ENCODE measurements at places on chromosomes 11 and 22.

- no peak for DNase-seq
These were observed 31.3 kb downstream of the SHANK3 start for GRCh38 chr22:50703726-50704509.

DNA sequence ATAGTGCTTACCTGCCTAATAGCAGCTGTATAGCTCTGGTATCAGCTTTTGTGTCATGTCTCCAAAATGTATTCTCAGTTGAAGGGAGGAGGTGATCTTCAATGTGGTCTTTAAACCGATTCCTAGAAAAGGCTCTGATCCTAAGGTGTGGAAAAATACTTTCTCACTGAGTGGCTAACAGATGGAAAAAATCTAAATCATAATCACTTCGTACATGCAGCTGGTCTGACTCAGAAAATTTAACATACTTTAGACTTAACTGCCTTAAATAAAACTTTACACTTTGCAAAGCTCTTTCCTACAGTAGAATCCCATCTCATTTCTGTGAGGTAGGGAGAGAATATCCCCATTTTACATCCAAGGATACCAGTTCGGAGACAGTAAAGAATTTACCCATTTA, 38.0 kb downstream of the C2CD3 start:
- no peak for DNase-seq

GRCh38 chr11:19345848-19346681, 105.3 kb upstream of the E2F8 start:
- DNase-seq = no peak

DNA sequence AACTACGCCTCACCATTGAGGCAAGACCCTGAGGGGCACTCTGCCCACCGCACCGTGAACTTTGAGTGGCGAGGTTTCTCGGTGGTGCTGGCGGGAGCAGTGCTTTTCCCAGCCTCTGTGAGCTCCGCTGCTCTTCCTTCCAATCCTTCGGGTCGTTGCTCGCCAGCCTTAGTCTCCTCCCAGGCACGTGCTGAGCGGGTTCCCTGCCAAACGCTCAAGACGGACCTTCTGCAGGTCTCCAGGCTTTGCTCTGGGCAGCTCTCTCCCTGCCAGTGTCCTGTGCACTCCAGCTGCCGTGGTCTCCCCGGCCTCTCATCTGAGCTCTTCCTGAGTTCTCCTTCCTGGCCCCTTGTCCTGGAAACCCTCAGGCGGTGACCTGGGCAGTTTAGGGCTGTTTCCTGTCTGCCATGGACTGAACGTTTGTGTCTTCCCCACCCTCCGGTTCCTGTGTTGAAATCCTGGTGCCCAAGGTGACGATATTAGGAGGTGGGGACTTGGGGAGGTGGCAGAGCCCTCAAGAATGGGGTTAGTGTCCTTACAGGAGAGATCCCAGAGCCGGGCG, 11.2 kb upstream of the MUC6 start:
- DNase-seq = no peak

DNA sequence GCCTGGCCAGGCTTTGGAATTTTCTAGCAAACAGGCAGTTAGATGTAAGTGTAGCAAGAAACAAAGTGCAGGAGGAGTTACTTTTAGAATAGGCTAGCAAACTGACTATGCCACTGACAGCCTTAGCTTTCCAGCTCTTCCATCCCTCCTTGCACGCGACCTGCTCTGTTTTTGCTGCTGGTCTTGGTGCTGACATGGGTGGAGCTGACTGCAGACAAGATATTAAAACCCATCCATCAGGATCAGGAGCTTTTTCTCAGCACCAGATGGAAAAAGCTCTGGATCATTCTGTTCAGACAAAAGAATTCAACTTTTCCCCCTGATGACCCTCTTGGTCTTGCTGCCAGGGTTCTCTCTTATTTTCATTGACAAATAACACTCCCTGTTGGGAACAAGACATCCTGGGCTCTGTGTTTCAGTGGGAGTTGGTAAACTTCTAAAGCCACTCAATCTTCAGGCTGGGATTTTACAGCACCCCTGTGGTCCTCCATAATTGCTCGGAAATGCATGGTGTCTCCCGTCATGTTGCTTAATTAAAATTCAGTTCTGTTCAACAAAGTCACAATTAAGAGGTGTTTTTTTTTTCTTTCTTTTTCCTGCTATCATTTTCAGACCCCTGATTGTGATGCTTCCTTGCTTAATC, 240.0 kb upstream of the LARGE1 start:
- DNase-seq = no peak

DNA sequence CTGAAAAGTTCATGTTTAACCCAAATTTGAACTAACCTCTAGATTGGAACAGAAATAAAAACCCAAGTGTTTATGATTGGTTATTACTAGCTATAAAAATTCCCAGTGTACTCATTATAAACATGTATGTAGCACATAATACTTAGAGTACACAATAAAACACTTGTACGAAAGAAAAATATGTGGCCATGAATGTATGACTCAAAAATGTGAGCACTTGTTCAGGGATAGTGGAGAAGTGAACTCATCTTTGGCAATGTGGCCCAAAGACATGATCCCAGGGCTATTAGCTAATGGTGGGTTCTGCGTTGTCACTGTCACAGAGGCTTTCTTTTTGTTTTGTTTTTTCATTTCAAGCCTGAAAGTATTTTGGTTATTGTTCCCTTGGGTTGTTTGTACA, 72.0 kb downstream of the PPFIBP2 start:
- DNase-seq = no peak

GRCh38 chr11:3823303-3823702, 14.9 kb downstream of the PGAP2 start:
- no peak for DNase-seq

GRCh38 chr11:77109236-77110019, 6.8 kb downstream of the OMP start:
- DNase-seq = no peak

DNA sequence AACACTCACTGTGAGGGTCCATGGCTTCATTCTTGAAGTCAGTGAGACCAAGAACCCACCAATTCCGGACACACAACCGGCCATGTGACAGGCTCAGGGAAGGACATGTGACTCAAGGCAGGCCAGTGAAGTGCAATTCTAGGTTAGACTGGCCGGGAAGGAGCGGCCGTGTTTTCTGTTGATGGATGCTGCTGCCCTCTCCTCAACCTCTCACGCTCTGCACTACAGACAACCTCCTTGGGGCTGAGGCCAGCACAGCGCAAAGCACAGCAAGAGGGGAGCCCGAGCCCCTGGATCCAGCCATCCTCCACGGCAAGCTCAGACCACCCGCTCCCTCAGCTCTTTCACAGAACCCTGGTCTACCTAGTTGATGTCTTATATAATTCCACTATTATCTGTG, 2.8 kb downstream of the NUDT8 start:
- no peak for DNase-seq

DNA sequence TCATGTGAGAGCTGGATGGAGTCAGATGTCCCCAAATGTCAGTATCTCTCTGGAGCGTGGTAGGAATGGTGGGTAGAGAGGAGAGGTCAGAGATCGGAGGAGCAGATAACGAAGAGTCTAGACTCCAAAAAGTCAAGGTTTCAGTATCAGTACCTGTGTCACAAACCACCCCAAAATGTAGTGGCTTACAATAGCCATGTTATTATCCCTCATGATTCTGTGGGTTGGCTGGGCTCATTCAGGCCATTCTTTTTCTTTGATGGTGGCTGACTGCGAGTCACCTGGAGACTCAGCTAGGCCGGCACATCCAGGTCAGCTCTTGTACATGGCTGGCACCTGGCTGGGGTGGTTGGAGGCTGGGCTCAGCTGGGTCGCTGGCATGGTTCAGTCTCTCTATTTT, 7.3 kb upstream of the SSTR3 start:
- DNase-seq = no peak

DNA sequence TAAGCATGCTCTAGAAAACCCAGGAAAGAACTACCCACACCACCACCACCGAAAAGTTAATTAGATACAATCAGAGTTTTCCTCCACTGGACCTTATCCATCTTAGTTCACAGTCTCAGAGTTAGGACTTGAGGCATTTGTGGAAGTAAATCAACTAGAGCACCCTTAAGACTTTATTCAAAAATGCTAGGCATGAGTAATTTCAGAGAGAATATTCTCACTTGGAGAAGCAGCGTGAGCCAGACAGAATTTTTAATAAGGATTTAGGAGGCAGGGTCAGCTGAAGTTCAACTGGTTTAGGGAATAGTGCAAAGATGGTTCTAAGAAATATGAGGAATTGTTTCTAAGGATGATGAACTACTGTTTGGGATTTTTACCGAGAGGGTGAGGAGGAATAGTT, 1.2 kb upstream of the OLFML1 start:
- no peak for DNase-seq

GRCh38 chr11:134231958-134232659, 7.6 kb downstream of the VPS26B start:
- no peak for DNase-seq

DNA sequence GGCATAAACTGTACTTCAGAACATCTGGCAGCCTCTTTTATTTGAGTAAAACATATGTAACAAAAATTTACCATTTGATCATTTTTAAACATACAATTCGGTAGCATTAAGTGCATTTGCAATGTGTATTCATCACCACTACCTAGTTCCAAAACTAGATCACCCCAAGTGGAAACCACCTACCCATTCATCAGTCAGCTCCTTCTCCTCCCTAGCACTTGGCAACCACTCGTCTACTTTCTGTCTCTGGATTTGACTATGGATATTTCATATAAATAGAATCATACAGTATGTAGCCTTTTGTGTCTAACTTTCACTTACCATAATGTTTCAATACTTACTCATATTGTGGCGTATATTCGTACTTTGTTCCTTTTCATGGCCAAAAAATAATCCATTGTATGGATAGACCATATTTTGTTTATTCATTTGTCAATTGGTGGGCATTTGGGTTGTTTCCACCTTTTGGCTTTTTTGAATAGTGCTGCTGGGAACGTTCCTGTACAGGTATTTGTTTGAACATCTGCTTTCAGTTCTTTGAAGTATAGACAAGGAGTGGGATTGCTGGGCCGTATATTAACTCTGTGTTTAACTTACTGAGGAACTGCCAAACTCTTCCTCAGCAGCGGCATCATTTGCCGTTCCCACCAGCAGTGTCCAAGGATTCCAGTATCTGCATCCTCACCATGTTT, 27.2 kb upstream of the ADORA2A start:
- no peak for DNase-seq

DNA sequence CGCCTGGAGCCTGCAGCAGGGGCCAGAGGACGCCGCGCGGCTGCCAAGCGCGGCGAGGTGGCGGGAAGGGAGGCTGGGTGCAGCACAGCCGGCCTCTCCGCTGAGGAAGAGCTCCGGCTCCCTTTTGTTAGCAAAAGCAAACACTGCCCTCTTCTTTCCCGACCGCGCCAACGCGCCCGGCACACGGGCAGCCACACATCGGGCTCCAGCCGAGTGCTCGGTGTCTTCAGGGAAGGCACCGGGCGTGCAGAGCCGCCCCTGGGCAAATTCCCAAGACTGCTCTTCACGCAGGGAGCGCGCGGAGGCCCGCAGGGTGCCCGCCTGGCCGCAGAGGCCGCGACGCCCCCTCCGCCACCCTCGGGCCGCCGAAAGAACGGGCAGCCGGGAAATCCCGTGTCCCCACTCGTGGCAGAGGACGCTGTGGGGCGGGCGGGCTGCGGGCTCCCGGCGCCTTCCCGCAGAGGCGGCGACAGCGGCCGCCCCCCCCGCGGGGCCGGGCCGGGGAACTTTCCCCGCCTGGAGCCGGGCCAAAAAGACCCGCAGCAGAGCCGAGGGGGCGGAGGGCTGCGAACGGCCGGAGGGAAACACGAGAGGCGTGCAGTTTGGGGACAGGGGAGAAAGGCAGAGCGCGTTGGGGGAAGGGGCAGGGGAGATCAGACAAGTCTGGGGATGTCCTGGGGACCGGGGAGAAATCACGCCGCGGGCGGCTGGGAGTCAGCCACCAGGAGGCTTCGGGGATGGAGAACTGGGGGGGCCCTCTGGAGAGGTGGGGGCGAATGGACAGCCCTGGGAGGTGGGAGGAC, 931 bp downstream of the CADM1 start:
- DNase-seq = peak; percentile 48

- peak; percentile 42 for DNase-seq
These were observed 631 bp downstream of the PHF21A start for GRCh38 chr11:46120346-46121300.

Data from breast epithelium (tissue), 4 donors.